Activated CD4-positive, alpha-beta T cell treated with anti-CD3 and anti-CD28 coated beads, Interleukin-2, amount 10 ng/mL, durations not matched to agents 7 days and 5 days (primary cell): ENCODE measurements at places on chromosomes 12 and 14.

- peaks cover 22% of the 10 kb centered on the region for H3K27me3 ChIP-seq
- peak; percentile 77 for DNase-seq
- H3K27ac ChIP-seq = peak overlapping the region; percentile 82
- no peaks in the 10 kb centered on the region for H3K36me3 ChIP-seq
These were observed 6.7 kb downstream of the VASH1 start for GRCh38 chr14:76767681-76768656.

DNA sequence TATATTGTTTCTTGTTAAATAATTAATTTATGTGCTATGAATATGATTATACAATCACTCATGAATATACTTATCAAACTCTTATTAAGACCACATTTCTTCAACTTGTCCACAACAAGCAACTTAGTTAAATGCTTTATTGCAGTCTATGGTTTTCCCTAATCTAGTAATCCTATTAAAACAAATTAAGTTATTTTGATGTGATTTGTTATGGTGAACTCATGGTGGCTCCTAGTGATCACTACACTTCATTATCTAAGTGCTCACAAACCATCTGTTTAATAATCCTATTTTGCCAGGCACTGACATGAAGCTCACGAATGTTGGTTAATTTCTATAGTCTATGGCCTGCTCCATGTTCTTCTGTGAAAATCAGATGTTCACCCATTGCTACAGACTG, 42.9 kb downstream of the INSM2 start:
- H3K4me3 ChIP-seq = no peak overlapping the region
- DNase-seq = no peak
- no peaks in the 10 kb centered on the region for H3K27me3 ChIP-seq
- no peak overlapping the region for H3K27ac ChIP-seq
- no peaks in the 10 kb centered on the region for H3K4me1 ChIP-seq
- H3K36me3 ChIP-seq = peaks cover 3% of the 10 kb centered on the region

- H3K27ac ChIP-seq = no peak overlapping the region
- no peaks in the 10 kb centered on the region for H3K36me3 ChIP-seq
- H3K4me1 ChIP-seq = peaks cover 22% of the 10 kb centered on the region
- H3K27me3 ChIP-seq = peaks cover 2% of the 10 kb centered on the region
- no peak overlapping the region for H3K4me3 ChIP-seq
These were observed 4.8 kb downstream of the IFNG-AS1 start for GRCh38 chr12:67994046-67994445.

GRCh38 chr12:1922985-1923384, 4.5 kb upstream of the CACNA2D4 start:
- no peaks in the 10 kb centered on the region for H3K36me3 ChIP-seq
- H3K27me3 ChIP-seq = peaks cover 9% of the 10 kb centered on the region
- H3K27ac ChIP-seq = no peak overlapping the region
- H3K4me3 ChIP-seq = no peak overlapping the region
- no peak for DNase-seq

DNA sequence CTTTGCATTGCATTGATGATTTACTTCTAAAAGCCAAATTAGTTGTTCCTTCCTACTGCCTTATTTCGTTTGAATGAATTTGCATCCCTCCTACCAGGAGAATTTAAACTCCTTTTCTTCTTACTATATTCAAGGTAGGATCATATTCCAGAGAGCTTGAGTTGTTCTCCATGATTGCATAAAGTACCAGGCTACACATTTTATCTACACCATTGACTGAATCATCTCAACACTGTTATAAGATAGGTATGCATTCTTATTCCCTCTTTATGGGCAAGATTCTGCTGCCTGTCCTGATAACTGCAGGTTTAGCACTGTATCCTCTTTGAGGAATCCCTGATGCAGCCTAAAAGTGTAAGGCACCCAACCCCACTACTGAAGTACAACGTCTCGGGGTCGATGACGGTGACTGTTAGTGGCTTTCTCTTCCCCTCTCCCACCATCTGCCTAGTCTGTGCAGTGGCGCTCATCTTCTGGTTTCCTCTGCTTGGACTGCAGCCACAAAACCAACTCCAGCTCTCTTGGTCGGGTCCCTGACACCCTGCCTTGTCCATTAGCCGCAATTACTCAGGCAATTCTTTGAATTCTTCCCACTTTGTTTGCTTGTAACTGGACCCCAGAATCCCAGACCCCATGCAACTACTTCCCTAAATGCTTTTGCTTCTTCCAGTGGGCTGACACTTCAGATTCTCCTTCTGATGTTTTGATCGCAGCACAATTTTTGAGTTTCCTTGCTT, 44.4 kb upstream of the STXBP6 start:
- H3K36me3 ChIP-seq = no peaks in the 10 kb centered on the region
- H3K4me3 ChIP-seq = no peak overlapping the region
- H3K4me1 ChIP-seq = no peaks in the 10 kb centered on the region
- no peak for DNase-seq

DNA sequence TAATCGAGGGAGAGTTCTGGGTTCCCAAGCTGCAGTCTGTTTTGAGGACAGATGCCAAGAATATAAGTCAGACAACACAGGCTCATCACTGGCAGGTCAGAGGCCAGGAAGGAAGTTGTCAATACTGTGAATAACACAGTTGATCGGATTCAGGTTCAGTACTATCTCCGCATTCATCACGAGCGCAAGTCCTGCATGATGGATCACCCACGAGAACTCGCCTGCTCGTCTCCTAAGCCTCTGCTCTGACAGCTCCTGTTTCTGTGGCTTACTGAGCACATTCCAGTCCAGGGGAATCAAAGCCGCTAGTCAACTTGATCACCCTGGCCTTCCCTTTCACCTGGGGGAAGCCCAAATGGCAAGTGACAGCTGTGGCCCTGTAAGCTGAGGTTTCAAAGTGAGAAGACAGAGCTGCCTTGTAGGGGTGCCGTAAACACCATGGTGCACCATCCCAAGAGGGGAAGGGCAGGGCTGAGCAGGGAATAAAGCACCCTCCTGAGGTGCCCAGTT, 60.1 kb upstream of the DICER1 start:
- no peaks in the 10 kb centered on the region for H3K27me3 ChIP-seq
- no peak overlapping the region for H3K27ac ChIP-seq

DNA sequence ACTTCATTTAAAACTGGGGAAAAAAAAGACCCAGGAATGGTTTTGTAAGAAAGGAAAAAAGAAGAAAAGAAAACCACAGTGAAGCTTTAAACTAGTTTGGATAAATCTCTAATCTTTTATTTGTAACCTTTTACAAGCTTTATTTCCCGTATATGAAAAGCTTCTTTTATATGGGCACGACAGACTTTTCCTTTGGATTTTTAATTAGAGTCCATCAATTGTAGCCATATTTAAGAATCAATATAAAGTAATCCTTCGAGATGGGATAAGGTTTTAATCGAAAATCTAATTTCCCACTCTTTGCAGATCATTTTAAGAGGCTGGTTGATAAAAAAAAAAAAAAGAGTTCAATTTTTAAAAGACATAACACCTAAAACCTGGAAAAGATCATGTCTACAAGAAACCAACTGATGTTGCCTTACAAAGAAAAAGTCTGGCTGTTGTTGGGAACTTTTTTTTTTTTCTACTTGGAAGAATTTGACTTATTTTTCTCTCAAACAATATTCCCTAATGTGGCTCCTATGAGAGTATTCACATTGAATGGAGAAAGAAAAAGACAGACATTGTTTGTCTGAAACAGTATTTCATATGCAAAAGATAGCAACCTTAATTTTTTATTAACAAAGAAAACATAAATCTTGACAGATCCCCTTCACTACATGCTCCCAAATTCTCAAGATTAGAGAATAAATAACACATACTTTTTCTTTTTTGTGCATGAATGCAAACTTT, 4.9 kb upstream of the OTX2 start:
- H3K27ac ChIP-seq = no peak overlapping the region
- no peaks in the 10 kb centered on the region for H3K4me1 ChIP-seq
- no peaks in the 10 kb centered on the region for H3K36me3 ChIP-seq

GRCh38 chr14:21049271-21049673, 7.1 kb downstream of the RNASE7 start:
- no peak for DNase-seq
- peaks cover 8% of the 10 kb centered on the region for H3K4me1 ChIP-seq
- no peak overlapping the region for H3K27ac ChIP-seq
- no peaks in the 10 kb centered on the region for H3K36me3 ChIP-seq
- H3K27me3 ChIP-seq = peaks cover 25% of the 10 kb centered on the region

DNA sequence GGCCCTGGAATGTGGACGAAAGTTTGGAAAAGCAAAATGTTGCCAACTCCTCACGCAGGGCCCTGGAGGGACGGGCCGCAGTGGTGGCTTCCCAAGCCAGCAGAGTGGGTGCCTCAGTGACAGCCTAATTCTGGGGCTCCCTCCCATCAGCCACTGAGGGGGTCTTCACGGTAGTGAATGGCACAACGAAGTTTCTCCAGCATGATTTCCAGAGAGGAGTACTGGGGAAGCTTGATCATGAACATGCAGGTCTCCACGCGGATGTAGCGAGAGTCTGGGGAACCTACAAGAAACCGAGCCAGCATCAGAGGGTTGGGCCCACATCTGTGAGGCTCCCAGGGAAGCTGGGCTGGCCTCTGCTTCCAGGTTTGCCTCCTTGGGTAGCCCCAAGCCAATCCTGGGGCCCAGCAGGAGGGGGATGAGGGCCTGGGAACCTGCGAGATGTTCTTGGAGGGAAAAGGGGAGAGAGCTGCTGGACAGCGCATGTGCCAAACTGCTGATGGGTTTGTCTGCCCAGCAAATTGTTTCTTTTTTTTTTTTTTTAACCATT, 37.0 kb downstream of the TRAFD1 start:
- peaks cover 44% of the 10 kb centered on the region for H3K36me3 ChIP-seq
- peaks cover 25% of the 10 kb centered on the region for H3K4me1 ChIP-seq
- H3K27ac ChIP-seq = peak overlapping the region; percentile 50
- DNase-seq = no peak
- no peaks in the 10 kb centered on the region for H3K27me3 ChIP-seq

DNA sequence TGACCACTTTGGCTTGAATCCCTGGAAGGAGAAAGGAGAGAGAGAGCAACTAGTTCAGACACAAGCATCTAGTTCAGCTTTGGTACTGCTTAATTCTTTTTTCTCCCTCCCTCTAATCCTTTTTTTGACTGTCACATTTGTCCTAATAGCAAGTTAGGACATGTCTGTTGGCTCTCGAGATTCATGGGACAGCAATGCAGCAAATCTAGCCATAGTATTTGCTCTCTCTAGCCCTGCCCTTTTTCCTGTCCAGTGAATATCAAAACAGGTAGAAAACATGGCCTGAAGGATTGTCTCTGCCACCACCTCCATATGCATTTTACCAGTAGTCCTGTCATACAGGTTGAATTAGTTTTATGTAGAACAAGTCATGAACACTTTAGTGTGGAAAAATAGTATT, 116.4 kb downstream of the PTPRB start:
- peaks cover 2% of the 10 kb centered on the region for H3K27me3 ChIP-seq
- H3K4me1 ChIP-seq = no peaks in the 10 kb centered on the region
- H3K4me3 ChIP-seq = no peak overlapping the region
- no peak for DNase-seq
- no peaks in the 10 kb centered on the region for H3K36me3 ChIP-seq

DNA sequence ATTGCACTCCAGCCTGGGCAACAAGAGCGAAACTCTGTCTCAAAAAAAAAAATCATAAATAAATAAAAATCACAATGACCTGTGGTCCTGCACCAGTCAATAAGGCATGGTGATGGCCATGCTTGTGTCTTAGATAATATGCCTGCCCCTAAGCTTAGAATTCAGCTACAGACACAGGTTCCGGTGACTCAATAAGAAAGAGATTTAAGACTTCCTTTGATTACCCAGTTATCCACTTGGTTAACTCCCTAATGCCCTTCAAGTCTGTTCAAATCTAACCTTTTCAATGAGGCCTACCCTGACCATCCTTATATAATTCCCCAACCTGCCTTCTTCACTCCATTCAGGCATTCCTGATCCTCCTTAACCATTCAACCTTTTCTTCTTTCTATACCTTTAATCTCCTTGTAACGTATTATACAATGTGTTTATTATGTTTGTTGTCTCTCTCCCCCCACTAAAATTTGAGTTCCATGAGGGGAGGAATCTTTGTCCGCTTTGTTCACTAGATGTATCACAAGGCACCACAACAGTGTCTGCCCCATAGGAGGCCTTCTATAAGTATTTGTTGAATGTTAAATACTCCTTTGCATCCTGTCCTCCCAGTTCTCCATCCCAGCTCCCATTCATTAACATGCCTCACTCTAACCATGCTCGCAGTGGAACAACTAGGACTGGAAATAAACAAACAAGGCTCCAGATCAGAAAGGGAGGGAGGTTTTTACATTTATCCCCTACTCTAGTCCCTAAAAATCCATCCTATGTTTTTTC, 8.9 kb downstream of the MAP4K5 start:
- no peaks in the 10 kb centered on the region for H3K27me3 ChIP-seq
- H3K4me3 ChIP-seq = no peak overlapping the region
- no peak for DNase-seq
- H3K4me1 ChIP-seq = peaks cover 49% of the 10 kb centered on the region

GRCh38 chr14:39229222-39229543, 4.5 kb upstream of the MIA2 start:
- no peaks in the 10 kb centered on the region for H3K27me3 ChIP-seq
- H3K4me3 ChIP-seq = peak overlapping the region; percentile 39
- peaks cover 58% of the 10 kb centered on the region for H3K4me1 ChIP-seq
- peaks cover 2% of the 10 kb centered on the region for H3K36me3 ChIP-seq

GRCh38 chr14:61355892-61356325, 34.5 kb downstream of the PRKCH start:
- H3K27ac ChIP-seq = peak overlapping the region; percentile 43
- peak overlapping the region; percentile 1 for H3K4me3 ChIP-seq
- no peaks in the 10 kb centered on the region for H3K27me3 ChIP-seq
- H3K36me3 ChIP-seq = peaks cover 73% of the 10 kb centered on the region

DNA sequence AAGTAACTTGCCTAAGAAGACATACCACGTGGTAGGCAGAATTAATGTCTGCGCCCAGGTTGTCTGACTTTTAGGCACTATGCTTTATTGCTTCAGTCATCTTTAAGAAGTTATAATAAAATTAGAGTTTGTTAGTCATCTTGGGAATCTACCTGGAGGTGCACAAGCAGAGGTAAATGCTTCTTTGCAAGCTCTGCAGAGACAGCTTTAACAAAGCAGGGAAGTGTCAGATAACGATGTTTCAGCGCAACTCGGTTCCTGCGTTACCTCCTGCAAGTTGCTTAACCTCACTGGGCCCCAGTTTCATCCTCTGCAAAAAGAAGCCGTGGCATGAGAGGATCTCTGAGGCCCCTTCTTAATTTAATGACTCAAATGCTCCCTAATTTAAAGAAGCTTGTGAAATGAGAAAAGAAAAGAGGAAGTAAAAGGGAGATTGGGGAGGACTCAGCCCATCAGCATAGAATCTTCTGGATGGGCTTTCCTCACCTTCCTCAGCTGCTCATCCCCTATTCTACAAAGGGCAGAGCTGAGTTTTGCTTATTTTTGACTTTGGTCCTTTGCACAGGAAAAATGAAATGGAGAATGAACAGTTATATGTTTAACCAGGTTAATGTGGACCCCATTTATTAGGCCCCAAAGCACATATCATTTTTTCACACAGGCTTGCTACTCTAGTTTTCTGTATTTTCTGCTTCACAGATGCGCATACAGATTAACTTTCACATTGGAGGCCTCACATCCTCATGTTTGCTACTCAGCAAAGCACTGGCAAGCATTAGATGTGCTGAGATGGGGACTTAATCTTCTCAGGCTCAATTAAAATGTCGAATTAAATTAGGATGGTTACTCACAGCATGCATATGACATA, 5.1 kb downstream of the ARHGDIB start:
- H3K4me1 ChIP-seq = peaks cover 60% of the 10 kb centered on the region
- peak overlapping the region; percentile 98 for H3K4me3 ChIP-seq
- peaks cover 87% of the 10 kb centered on the region for H3K36me3 ChIP-seq
- DNase-seq = peak; percentile 41
- peak overlapping the region; percentile 81 for H3K27ac ChIP-seq
- no peaks in the 10 kb centered on the region for H3K27me3 ChIP-seq

- no peak for DNase-seq
- H3K4me3 ChIP-seq = no peak overlapping the region
- no peaks in the 10 kb centered on the region for H3K4me1 ChIP-seq
- H3K36me3 ChIP-seq = peaks cover 25% of the 10 kb centered on the region
- no peak overlapping the region for H3K27ac ChIP-seq
These were observed 13.9 kb downstream of the ERG28 start for GRCh38 chr14:75646762-75647161.
